Activated T-helper 1 cell treated with anti-CD3 and anti-CD28 coated beads, Interleukin-2, amount 50 U/mL, for 16 hours (primary cell): ENCODE measurements at places on chromosomes 13 and 19.

DNA sequence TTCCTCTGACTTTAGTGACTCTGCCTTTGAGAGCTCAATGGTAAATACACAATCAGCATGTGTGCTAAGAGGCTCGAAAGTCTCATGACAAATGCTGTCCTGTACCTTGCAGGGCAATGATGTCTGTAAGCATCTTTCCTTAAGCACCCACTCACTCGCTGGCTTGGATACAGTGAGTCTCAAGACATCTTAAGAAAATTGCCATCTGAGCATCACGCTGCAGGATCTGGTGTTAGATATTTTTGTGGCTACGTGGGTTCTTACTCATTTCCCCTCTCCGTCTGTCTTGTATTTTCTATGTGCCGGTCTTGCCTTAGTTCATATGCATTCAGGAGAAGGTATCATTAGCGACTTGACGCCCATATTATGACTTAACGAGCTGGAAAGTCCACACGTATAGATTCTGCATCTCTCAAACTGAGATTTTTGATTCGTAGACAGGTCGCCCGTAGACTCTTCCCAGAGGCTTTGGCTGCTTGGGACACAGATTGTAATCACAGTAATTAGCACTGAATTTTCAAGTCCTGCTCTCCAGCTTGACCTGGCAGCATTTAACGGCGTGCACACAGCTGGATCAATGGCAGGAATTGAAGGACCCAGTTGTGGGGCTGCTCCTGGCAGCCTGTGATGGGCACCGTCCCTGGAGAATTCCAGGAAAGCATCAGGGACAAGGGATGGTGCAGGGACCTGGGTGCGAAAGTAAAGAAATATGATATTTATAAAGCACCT, 231.2 kb downstream of the ZIC5 start:
- DNase-seq: no peak

GRCh38 chr19:51810223-51810622, 15.3 kb downstream of the FPR3 start:
- DNase-seq: no peak

DNA sequence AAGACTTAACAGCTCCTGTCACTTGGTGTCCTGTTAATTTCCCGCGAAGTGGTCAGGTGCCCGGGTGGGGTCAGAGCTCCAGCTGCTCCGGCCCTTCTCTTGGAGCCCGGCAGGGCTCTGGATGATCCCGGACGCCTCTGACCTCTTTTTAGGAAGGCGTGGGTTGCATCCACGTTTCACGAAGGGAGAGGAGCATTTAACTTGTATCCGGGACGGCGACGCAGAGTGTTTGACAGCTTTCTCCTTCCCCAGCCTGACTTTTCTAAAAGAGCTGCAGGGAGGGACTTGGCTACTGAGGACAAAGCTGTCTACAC, 656 bp downstream of the ZNF155 start:
- DNase-seq: no peak

DNA sequence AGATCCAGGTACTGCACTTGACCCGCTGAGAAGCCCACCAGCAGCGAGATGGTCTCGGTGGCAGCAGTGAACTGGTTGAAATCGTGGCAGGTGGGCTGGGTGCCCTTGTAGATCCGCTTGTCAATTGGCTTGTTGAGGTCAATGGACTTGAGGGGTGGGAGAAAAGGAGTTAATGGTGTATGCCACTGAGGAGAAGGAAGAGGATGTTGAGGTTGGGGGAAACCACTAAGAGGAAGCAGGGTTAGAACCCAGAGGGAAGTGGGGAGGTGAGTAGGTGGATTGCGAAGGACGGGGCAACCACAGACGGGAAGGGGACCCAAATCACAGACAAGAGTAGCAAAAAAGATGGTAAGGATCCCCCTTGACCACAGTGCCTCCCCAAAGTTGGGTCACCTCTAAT, 1.7 kb downstream of the DMWD start:
- DNase-seq: no peak

DNA sequence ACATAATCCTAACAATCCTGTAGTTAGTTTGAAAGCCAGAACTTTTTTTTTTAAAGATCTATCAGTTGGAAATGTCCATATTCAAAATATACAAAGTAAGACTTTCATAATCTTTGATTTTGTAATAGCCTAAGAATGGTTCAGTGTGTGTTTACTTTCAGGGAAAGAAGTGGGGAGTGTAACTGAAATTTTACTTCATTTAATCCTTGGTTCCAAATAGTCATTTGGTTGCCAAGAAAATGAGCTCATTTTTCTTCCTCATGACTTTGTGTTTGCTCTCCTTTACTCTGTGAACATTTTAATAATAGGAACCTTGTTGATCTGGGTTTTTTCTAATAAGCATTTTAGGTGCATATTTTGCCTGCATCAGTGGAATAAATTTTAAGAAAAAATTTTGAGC, 278.8 kb downstream of the SLITRK6 start:
- no peak for DNase-seq
